ENCODE measurements at places on chromosomes 11 and 22. TPM values are rescaled to one million over a fixed set of nuclear protein-coding genes. Genes with fewer than 3 reads are reported as not detected.

DNA sequence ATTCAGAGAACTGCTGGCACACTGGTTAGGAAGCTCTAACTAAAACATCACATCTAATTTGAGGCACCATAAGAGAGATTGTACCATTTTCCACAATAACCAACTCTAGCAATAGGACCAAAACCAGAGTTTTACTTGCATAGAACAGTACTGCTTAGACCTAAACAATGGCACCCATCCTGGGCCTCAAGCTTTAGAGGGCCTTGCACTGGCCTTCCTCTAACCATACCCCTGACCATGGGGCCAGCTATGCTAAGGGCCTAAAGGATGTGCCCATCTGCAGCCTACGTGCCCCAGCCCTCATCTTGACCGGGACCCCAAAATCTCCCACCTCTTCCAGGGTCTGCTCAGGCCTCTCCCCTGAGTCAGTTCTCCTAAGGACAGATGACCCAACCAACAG lies 74.4 kb upstream of the ARHGAP32 start:
- no peak for DNase-seq

- no peak for DNase-seq
Observed at GRCh38 chr11:117744471-117745150, 52.4 kb downstream of the DSCAML1 start.

DNA sequence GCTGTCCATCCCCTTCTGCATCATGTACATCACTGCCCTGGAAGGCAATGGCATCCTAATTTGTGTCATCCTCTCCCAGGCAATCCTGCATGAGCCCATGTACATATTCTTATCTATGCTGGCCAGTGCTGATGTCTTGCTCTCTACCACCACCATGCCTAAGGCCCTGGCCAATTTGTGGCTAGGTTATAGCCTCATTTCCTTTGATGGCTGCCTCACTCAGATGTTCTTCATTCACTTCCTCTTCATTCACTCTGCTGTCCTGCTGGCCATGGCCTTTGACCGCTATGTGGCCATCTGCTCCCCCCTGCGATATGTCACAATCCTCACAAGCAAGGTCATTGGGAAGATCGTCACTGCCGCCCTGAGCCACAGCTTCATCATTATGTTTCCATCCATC lies 337 bp downstream of the OR52B6 start:
- DNase-seq: no peak

DNA sequence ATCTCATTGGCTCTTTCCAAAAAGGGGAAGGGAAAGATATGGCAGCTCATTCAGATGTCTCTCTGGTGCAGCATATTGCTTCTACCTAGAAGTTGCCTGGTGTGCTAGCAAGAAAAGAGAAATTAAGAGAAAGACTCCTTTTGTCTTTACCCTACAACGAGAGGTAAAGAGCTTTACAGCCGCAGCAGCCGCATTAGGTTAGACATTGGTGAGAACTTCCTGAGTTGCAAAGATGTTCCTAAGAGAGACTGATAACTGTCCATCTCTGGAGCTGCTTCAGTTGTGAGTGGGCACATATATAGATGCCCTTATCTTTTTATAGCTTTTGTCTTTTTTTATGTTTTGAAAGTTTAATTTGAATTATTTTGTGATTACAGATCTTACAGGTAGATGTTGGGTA lies 80.8 kb upstream of the NNMT start:
- no peak for DNase-seq

GRCh38 chr22:27809226-27809603 lies 7.7 kb upstream of the MN1 start:
- no peak for DNase-seq

DNA sequence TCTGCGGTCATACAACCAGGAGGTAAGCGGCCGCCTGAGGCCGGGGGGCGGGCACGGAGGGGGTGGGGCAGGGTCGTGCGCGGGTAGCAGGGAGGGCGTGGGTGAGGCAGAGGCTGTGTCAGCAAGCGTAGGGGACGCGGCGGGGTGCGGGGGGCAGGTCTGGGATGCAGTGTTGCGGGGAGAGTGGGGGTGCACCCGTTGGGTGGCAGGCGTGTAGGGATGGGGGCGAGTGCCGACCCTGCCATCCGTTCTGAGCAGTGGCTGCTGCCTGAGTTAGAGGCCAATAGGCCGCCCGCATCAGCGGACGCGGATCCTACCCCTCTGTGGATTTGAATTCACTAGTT lies 1.4 kb downstream of the RIC8A start:
- no peak for DNase-seq

Gene GSTT2B
- total RNA-seq: 2.9 TPM

Gene CRYAB
- 4.8 TPM for total RNA-seq

- DNase-seq: peak; percentile 94
Observed at GRCh38 chr11:66466225-66467033, at the start of gene PELI3. Gene PELI3, plus strand, starts transcription at chr11:66466905. Its CDS starts 1,224 bp downstream, at chr11:66468129.

GRCh38 chr11:68314203-68315170 lies 2.1 kb downstream of the LRP5 start:
- DNase-seq: no peak

DNA sequence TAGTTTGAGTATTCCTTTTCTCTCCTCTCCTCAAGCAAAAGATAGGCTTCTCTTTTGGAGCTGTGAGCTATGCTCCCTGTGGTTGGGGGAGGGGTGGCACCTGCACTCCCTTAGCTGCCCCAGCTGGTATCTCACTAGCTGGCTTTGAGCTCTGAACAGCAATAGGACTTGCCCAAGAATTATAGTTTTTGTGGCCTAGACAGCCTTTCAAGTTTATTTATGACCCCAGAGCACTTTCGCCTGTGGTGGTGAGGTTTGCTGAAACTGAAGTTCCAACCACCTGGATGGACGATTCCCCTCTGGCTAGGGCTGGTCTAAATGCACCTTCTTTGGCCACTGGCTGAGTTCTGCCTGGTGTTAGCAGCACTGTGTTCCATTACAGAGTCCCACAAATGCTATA lies 37.1 kb upstream of the SLC37A2 start:
- DNase-seq: no peak

Gene ACR
- total RNA-seq: 0.83 TPM

- peak; percentile 40 for DNase-seq
Observed at GRCh38 chr11:2518983-2519340, 74.2 kb downstream of the KCNQ1 start.

- no peak for DNase-seq
Observed at GRCh38 chr11:2789791-2790567, 90.2 kb upstream of the KCNQ1OT1 start.

- DNase-seq: no peak
Observed at GRCh38 chr22:39204216-39204615, 40.6 kb downstream of the PDGFB start.

Gene CDC45
- total RNA-seq: 0.65 TPM

DNA sequence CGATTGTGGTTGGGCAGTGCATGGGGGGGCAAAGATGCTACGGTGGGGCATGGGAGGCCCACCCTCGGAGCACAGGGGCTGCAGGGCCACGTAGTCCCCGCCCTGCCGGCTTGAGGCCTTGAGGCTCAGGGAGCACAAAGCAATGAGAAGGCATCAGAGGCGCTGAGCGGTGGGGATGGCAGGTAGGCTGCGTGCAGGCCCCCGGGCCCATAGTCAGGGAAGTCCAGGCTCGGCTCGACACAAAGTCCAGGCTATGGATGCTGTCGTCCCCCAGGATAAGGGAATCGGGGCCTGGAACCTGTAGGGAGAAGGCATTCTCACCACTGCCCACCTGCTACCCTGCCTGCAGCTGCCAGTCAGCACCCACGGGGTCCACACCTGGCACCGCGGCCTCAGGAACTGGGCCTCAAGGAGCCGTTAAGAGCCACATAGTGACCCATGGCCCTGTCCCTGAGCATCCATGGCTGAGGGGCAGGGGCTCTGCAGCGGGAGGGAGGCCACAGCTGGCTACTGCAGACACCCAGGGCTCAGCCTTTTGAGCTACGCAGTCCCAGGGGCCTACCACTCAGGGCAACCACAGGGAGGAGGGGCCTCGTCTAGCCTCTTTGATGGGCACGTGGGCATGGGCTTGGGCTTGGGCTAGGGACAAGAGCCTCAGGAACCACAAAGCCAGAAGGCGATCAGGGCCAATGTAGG lies 179.7 kb downstream of the IGLL1 start:
- no peak for DNase-seq

Gene HEPACAM
- total RNA-seq: 27.2 TPM
